Osteocyte (in vitro differentiated cells): ENCODE measurements at places on chromosomes 5 and 9.

DNA sequence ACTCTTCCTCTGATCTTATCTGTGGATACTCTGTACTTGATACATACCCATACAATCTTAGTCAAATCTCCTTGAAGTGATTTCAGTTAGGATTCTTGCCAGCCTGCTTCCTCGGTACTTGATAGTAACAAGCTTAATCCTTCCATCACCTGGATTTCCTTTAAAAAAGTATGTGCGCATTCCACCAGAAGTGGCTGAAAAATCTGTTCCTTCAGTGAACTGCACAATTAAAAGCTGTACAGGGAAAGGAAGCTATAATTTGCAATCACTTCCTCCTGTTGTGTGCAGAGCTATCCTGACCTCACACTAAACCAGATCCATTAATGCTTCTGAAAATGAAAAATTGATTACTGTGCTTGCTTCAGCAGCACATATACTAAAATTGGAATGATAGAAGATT, 47.3 kb downstream of the PWWP2A start:
- DNase-seq, result no peak

DNA sequence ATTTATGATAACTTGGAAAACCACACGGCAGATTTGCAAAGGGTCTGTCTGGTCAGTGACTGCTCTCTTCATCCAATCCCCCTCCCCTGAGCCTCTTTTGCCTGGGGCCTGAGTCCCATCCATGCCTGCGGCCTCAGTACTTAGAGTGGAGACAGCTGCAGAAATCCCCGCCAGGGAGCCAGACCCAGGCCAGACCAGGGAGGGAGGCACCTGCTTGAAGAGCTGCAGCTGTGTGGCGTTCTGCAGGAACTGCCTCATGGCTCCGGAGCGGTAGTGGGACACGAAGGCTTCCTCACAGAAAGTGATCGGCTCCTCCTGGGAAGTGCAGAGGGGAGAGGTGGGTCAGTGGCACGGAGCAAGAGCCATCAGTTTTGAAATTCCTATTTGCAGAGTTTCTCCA, 101.6 kb downstream of the CRB2 start:
- DNase-seq, result no peak

- no peak for DNase-seq
Observed at GRCh38 chr9:21810388-21810787, 8.0 kb downstream of the MTAP start.

DNA sequence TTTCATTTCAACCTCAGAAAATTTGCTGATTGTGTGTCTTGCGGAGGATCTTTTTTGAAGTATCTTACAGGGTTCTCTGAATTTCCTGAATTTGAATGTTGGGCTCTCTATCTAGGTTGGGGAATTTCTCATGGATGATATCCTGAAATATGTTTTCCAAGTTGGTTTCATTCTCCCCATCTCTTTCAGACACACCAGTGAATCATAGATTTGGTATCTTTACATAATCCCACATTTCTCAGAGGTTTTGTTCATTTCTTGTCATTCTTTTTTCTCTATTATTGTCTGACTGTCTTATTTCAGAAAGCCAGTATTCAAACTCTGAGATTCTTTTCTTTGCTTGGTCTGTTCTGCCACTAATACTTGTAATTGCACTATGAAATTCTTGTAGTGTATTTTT, 456.9 kb downstream of the PRELID2 start:
- no peak for DNase-seq

DNA sequence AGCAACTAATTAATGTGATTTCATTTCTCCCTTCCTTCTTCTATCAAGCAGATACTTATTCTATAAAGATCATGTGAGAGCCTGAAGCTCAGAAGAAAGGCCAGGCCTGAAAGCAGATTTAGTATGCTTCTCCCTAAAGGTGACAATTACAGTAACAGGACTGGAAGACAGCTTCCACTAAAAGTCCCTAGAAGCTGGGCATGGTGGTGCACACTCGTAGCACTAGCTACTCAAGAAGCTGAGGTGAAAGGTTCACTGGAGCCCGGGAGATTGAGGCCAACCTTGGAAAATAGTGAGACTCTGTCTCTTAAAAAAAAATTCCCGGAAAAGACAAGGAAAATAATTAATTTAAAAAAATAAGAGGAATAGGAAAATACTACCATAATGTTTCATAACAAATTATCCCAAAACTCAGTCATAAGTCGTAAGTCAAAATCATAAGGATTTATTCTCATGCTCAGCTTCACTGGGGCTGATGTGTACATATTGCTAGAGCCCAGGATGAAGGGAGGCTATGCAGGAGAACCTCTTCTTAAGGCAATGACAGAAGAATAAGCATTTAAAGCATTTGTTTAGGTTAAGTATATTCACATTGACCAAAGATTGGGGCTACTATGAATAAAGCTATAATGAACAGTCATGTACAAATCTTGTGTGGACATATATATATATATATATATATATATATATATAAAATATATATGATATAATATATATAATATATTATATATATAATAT, 210.8 kb upstream of the SMARCA2 start:
- DNase-seq, result no peak

GRCh38 chr5:76720988-76721569, 5.2 kb downstream of the F2R start:
- DNase-seq, result no peak

DNA sequence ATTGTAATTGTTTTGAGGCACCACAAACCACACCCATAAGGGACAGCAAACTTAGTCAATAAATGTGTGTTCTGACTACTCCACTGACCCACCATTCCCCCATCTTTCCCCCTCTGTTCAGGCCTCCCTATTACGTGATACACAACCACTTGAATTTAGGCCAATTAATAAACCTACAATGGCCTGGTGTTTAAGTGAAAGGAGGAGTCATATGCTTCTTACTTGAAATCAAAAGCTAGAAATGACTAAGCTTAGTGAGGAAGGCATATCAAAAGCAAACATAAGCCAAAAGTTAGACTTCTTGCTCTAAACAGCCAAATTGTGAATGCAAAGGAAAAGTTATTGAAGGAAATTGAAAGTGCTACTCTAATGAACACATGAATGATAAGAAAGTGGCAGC, 14.6 kb downstream of the ZBTB43 start:
- DNase-seq, result no peak

DNA sequence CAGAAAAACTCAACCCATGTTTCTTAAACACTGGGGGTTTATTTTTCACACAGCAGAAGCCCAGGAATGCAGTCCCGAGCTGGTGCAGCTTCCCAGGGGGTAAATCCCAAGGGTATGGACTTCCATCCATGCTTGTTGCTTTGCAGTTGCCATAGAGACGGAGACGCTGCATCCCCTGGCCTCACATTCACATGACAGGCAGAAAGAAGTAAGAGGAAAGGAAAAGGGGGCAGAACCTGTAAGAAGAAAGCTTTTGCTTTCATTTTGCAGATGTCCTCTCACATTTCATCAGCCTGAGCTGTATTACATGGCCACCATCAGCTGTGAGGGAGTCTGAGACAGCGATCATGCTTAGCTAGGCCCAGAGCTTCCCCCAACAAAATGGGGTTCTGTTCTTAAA, 321.0 kb downstream of the AGTPBP1 start:
- no peak for DNase-seq

- DNase-seq, result no peak
Observed at GRCh38 chr9:91795598-91796241, 154.3 kb downstream of the ROR2 start.

DNA sequence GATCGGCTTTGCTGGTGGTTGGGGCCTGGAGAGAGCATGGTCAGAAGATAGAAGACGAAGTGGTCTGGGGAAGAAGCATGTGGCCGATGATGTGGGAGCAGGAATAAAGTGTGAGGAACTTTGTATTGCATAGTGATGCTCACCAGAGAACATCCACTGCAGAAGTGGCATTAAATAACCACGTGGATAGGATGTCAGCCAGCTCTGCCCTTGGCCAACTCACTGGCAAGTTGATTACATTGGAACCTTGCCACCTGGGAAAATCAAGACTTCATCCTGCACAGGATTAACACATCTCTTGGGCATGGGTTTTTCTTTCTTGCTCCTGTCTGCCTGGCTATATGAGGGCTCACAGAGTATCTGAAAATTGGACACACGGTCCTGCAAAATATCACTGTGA, 217.4 kb downstream of the DMRT2 start:
- no peak for DNase-seq

GRCh38 chr9:4299005-4299795, 668 bp downstream of the GLIS3 start:
- no peak for DNase-seq

GRCh38 chr5:152723482-152723881, 318.4 kb upstream of the NMUR2 start:
- no peak for DNase-seq

- DNase-seq, result no peak
Observed at GRCh38 chr5:76638479-76638878, 15.3 kb upstream of the F2RL2 start.

- DNase-seq, result no peak
Observed at GRCh38 chr9:107211284-107211923, 71.7 kb upstream of the RAD23B start.

DNA sequence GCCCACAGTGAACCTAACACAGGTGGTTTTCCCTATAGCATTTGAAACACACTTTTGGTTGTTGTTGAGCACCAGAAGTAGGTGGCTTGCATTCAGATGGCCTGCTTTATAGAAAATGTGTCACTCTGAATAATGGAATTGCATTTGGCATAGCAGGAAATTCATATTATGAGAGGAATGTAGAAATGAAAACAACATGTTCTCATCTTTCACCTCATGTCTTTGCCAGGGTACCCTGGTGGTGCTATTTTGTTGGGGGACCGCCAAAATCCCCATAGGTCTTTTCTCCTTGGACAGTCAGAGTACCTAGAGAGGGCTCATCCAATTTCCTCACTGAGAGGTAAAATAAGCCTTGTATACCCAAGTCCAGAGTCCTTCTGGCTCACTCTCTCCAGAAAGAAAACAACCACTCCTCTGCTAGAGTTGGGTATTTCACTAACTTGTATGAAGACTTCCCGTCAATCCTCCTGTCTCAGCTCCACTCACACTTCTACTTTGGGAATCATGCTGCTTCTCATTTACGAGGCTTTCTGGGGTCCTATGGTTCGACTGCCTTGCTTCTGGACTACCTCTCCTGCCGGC, 67.4 kb downstream of the MRPS27 start:
- DNase-seq, result no peak
